ENCODE measurements at places on chromosomes 16 and 17.

- DNase-seq = no peak
Observed at GRCh38 chr16:57462978-57463362, 491 bp downstream of the POLR2C start.

GRCh38 chr16:57803134-57803990 lies 1.1 kb upstream of the KIFC3 start:
- no peak for DNase-seq

DNA sequence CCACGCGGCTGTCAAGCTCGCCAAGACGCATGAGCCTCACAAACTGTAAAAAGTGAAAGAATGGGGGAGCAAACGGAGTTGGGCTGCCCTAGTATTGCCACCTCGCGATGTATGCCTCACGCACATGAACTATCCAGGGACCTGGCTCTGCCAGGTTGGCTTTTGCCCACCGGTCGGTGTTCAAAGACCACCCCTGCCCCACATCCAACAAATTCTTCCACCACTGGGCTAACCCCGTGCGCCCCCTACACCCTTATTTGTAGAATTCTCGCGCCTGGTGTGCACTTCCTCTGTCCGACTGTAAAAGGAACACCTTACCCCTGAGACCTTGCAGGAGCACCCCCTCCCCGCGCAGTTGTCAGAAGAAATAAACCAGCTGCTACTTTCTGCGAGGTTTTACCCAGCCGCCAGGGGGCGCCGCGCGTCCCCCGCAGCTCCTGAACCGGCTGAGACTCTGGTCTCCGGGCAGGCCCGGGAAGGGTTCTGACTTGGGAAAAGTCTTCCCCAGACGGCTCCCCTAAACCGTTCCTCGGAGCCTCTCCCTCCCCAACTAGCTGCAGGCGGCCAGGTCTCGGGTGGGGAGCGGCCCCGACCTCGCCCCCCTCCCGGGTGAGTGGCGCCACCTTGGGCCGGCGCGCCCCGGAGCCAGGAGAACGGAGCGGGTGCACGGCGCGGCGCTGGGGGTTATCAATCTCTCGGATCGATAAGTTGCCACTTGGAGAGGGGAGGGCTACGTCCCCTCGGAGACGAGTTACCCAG lies 1.7 kb upstream of the ZNF423 start:
- peak; percentile 75 for DNase-seq

DNA sequence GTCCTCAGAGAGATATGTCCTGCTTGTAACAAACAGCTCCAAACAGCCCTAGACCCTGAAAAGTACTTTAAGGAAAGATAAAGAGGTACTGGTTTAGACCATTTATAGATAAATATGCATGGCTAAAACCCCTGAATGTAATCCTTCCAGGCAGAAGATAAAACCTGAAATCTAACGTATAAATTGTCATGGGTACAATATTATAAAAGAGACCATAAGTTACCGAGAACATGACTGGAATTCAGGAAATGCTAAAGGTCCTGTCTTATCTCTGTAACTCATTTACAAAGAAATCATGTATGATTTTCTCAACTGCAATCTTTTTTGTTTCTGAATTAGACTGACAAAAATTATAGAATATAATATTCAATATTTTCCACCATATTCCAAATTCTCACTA lies 9.2 kb upstream of the KANSL1 start:
- DNase-seq = no peak

GRCh38 chr16:8928467-8928957 lies 35.2 kb downstream of the USP7 start:
- DNase-seq = no peak

- DNase-seq = no peak
Observed at GRCh38 chr17:83143817-83144231, 64.4 kb downstream of the METRNL start.

DNA sequence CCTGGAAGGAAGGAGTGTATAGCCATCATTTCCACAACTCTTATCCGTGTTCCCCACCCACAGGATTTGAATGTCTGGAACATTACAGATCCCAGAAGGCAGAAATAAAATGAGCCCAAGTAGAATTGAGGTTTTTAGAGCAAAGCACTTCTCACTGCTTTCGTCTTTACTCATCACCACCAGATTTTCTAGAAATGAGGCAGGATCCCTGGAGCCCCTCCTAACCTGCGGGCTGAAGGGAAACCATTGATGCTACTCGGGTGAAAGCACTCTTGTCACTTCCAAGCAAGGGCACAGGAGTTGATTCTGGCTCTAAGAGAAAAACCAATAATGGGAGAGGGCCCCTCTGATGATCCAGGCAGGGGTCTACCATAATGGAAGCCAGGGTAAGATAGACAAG lies 2.8 kb upstream of the ALDOC start:
- DNase-seq = no peak

DNA sequence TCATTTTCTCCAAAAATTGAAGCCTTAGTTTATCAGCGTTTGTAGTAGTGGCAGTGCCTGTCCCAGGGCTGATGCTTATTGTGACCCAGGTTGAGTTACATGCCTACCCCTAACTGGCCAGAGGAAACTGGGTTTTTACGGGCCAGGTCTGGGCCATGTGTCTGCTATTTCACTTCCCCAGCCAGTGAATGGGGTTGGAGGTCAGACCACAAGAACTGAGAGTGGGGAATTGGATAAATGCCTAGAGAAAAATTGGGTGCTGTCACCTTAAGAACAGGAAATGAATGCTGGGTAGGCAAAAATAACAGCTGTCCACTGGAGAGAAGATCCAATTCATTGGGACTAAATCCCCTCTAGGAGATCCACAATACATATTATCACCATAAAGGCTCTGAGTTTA lies 5.2 kb downstream of the ADPRM start:
- DNase-seq = no peak

GRCh38 chr16:27237219-27238015 lies 31.2 kb downstream of the NSMCE1 start:
- peak; percentile 76 for DNase-seq

Measured in germinal center (tissue), 1 donor.